Thoracic aorta (tissue), 2 donors: ENCODE measurements at places on chromosomes 1 and 21. TPM values are rescaled to one million over a fixed set of nuclear protein-coding genes. Genes with fewer than 3 reads are reported as not detected.

The ZFP69 gene
- 3.2 TPM for total RNA-seq

The OR10T2 gene
- total RNA-seq = not detected

The OR2T35 gene
- total RNA-seq = not detected

The SLAMF9 gene
- not detected for total RNA-seq

The NUP210L gene
- 0.14 TPM for total RNA-seq

The TMPRSS15 gene
- total RNA-seq = not detected
